ENCODE measurements at places on chromosomes 3 and 15.

- no peak for DNase-seq
Measured at GRCh38 chr15:78691851-78692421, 50.9 kb upstream of the CHRNB4 start.

GRCh38 chr3:33201195-33201594, 17.4 kb downstream of the SUSD5 start:
- DNase-seq, result no peak

- DNase-seq, result no peak
Measured at GRCh38 chr3:11312166-11312565, 40.0 kb downstream of the ATG7 start.

DNA sequence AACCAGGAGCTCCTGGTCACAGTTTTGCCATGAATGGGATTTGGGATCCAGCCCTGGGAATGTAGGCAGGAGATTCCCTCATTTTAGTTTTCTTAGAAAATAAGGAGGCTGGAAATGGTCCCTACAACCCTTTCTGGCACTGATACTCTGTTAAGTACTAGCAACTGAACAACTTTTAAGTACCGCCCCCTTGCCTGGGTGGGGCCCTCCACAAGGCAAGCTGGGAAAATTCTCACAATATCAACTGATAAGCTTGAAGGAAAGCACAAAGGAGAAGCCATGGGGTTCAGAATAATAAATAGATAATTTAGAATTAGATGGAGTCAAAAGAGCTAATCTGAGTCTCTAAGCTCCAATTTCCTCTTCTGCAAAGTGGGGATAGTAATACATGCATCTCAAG, 4.2 kb upstream of the DGKG start:
- no peak for DNase-seq

Data from stimulated activated CD4-positive, alpha-beta T cell treated with anti-CD3 and anti-CD28 coated beads, Interleukin-15, amount 100 ng/mL, for 48 hours (primary cell).